ENCODE measurements at places on chromosomes 11 and 22. TPM values are rescaled to one million over a fixed set of nuclear protein-coding genes. Genes with fewer than 3 reads are reported as not detected.

DNA sequence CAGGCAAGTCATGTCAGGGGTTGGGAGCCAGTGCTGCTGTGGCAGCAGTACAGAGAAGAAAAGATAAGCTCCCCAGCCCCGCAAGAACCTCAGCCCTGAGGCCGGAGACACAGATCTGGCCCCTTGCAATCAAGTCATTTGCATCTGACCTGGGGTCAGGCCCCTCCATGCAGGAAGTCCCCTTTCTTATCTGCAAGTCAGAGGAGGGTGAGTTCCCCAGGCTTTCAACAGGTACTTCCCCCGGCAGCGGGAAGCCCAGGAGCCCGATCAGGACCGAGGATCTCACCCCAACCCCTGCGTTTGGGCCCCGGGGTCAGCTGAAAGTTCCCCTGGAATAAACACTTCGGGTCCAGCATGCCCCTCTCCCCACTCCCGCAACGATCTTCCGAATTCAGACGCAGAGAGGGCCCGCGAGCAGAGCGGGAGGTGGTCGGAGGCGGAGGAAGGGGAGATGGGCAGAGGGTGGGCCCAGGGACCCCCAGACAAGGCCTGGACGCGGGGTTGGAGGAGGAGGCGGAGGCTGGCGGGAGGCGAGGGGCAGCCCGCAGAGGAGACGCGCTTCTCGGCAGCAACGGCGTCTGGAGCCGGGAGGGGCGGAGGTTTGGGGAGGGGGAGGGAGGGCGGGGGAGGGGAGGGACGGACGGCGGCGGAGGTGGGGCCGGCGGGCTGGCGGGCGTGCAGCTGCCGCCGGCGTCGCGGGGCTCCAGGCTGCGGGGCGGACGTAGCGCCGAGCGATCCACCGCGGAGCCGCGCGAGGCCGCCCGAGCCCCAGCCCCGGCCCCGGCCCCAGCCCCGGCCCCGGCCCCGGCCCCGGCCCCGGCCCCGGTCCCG is at the start of gene TSPAN18:
TSPAN18 (plus strand) TSS at position 680 of the 831 bp plus-strand sequence. CDS start 179,455 bp downstream, outside the sequence.
- DNase-seq = no peak

GRCh38 chr22:36770513-36771231 is 5.2 kb downstream of the IFT27 start:
- no peak for DNase-seq

DNA sequence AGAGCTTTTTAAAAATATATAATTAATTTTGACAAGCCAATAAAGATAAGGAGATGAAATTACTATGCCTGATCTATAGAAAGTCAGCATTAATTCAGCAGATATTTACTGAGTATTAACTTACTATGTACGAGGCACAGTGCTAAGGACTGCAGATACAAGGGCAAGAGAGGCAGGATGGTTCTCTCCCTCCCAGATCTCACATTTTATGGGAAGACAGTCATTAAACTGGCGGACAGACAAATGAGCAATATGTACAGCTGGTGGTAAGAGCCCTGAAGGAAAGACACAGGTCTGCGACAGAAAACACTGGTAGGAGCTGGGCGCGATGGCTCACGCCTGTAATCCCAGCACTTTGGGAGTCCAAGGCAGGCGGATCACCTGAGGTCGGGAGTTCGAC is 36.8 kb downstream of the MCHR1 start:
- no peak for DNase-seq

PAX6 gene
- not detected for total RNA-seq

- DNase-seq = no peak
These were observed 1.0 kb downstream of the VWCE start for GRCh38 chr11:61293867-61294716.

CSF2RB gene
- 2.0 TPM for total RNA-seq

DNA sequence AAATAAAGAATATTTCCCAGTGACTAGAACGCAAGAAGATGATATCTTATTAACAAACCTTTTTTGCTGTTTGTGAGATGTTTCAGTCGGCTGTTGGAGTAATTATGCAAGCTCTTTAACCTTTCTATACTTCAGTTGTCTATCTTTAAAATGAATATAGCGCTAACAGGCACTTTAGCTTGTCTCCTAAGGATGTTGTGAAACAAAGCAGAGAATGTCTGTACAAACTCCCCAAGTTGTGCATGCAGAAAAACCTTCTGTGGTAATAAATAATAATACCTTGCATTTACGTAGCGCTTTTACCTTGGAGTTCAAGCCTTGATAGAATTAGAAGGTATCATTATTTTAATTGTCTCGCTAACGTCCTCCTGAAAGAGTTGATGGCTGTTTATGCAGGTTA is 1.9 kb upstream of the KDM2A start:
- DNase-seq = no peak

DNA sequence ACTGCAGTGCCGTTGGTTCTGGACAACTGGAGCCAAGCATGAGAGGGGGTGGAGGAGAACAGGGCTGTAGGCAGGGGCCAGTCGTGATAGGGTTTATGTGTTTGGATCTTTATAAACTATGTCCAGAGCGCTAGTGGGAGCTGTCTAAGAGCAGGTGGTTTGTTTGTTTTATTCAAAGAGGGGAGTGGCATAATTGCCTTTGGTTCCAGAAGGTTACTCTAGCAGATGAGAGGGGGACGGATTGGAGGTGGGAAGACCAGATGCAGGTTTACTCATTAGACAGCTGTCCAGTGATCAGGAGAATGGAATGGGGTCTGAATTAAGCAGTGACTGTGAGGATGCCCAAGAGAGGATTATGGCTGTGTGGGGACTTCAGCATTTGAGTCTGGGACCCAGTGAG is 109.3 kb upstream of the TBCEL start:
- DNase-seq = no peak

DNA sequence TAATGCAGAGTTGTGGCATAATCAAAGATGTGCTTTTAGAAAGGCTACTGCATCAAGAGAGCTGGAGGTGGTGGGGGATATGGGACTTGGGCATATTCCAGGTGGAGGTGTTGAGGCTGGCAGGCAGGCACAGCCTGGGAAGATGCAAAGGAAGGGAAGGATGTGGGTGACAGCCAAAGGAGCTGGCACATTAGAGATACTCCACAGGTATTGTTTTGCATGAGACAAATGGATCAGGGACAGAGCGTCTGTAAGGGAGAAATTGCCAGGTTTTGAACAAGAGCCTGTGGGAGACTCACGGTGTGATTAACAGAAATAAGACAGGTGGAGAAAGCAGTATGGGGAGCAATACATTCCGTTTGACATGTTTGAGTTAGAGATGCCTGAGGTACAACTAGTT is 263.7 kb downstream of the NELL1 start:
- no peak for DNase-seq

GRCh38 chr11:9566561-9567063 is 6.9 kb upstream of the WEE1 start:
- no peak for DNase-seq

TBX10 gene
- not detected for total RNA-seq

SMIM35 gene
- not detected for total RNA-seq

GRCh38 chr11:45486461-45486860 is 179.0 kb downstream of the CHST1 start:
- no peak for DNase-seq

ARHGAP8 gene
- 15.0 TPM for total RNA-seq

- no peak for DNase-seq
These were observed 20.8 kb downstream of the TOB2 start for GRCh38 chr22:41425660-41426365.

SCGB2A2 gene
- total RNA-seq = not detected

RIBC2 gene
- 0.76 TPM for total RNA-seq

DNA sequence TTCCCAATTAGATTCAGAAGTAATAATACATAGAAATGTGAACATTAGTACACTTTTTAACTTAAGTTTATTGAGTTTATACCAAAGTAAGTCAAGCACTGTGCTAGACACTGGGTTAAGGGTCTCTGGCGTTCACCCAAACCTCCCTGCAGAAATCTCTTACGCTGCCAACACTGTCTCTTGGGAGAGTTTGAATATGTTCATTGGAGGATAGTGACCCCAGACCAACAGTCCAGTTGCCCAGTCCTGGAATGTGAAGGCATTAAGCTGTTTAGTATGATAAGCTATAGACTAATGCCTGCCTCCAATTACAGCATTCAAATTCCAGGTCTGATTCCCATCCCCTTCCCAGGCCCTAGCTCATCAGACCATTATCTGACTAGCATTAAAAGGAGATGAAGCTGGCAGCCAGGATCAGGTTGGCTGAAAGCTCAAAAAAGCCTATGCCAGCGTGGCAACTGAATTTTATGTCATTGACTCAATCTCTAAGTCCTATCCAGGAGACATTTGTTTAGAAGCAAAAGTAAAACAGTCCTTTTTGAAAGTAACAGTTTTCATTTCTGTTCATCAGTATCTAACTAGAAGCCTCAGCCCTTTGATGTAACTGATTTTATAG is 77.8 kb downstream of the SFI1 start:
- no peak for DNase-seq

- DNase-seq = no peak
These were observed 35.4 kb upstream of the NRIP3 start for GRCh38 chr11:9039198-9039597.

OR6T1 gene
- not detected for total RNA-seq

GRCh38 chr22:48265000-48265625 is 1502.7 kb downstream of the TBC1D22A start:
- DNase-seq = no peak

Data from esophagus squamous epithelium (tissue), 5 donors.